ENCODE measurements at places on chromosomes 7 and 10.
A peak's percentile ranks its signal among the peaks of the same experiment; 100 is the strongest.

DNA sequence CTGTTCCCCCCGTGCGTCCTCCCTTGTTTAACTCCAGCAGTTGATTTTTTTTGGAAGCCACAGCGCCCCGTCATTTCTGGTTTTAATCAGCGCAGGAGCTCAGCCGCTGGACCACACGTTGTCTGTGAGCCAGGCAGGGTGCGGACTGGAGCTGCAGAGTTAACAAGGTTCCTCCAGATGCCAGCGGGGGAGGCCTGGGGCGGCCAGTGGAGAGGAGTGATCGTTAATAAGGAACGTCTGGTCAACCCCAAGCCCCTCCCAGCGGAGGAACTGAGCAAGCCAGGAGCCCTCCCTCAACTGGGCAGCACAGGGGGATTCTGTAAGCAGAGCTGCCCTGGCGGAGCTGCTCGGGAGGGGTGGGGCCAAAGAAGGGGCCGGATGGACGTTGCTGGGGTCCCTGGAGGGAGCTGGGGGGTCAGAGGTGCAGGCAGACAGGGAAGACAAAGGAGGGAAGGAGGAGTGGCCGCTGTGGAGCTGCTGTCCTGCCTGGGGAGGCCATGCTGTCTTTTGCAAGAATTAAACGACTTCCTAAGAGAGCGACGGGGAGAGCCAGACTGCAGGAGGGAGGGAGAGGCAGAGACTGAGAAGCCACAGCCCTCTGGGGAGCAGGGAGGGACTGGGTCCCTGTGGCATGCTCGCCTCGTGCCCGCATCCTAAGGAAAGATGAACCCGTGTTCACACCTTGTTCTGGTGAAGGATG lies 537.1 kb upstream of the FOXK1 start:
- peak; percentile 3 for DNase-seq

- DNase-seq: peak; percentile 41
Observed at GRCh38 chr7:26397796-26398426, 106.2 kb downstream of the SNX10 start.

GRCh38 chr10:78852466-78853240 lies 216.1 kb upstream of the ZMIZ1 start:
- no peak for DNase-seq

DNA sequence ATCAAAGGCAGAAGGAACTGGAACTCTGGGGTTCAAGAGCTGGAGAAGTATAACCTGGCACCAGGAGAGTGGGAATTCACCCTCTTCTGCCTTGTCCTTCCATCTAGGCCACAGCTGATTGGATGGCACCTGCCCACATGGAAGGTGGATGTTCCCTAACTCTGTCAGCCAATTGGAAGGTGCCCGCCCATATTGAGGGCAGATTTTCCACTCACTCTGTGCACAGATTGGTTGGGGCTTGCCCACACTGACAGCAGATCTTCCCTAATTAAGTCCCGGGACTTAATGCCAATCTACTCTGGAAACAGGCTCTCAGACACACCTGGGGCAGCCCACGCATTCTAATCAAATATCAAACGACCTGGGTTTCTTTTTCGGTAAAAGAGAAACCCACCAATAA lies 1142.3 kb upstream of the CELF2 start:
- no peak for DNase-seq

DNA sequence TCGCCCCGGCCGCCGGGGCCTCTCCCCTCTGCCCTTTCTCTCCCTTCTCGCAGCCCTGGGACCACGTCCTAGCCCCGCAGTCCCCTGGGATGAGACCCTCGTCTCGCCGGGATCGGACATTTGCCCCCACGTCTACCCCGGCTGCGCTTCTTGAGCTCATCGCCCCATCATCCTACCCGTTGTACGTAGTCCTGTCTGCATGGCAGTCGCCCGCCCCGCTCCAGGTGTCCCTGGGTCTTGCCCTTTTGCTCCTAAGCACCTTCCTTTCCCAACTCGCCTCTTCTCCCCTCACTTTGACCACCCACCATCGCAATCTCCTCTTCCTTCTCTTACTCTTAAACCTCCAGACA lies 582 bp downstream of the TPST1 start:
- DNase-seq: no peak

GRCh38 chr10:132301371-132302330 lies 6.1 kb downstream of the STK32C start:
- DNase-seq: no peak

- no peak for DNase-seq
Observed at GRCh38 chr7:73811760-73812168, 19.0 kb upstream of the CLDN4 start.

- DNase-seq: peak; percentile 25
Observed at GRCh38 chr7:79287981-79288380, 165.5 kb downstream of the MAGI2 start.

DNA sequence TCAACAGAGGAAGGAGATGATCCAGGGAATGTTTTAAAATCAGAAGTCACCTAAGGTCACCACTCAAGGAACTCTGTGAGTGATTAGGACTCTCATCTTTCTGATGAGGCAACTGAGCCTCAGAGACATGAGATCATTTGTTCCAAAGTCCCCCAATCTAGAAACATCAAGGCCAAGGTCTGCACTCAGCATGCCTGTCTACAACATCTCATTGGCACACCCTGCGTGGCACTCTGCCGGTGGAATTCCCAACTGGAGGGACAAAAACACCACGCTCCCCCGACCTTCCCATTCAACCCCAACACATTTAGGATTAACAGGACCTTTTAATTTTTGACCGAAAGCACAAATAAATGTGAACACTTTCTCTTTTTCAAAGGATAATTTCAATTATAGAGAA lies 31.4 kb downstream of the CPXM2 start:
- DNase-seq: no peak

- DNase-seq: no peak
Observed at GRCh38 chr10:128095753-128096469, 30.3 kb downstream of the MKI67 start.

GRCh38 chr10:93121311-93121710 lies 47.6 kb downstream of the CYP26A1 start:
- DNase-seq: no peak

- DNase-seq: no peak
Observed at GRCh38 chr10:29473406-29474100, 161.2 kb downstream of the SVIL start.

DNA sequence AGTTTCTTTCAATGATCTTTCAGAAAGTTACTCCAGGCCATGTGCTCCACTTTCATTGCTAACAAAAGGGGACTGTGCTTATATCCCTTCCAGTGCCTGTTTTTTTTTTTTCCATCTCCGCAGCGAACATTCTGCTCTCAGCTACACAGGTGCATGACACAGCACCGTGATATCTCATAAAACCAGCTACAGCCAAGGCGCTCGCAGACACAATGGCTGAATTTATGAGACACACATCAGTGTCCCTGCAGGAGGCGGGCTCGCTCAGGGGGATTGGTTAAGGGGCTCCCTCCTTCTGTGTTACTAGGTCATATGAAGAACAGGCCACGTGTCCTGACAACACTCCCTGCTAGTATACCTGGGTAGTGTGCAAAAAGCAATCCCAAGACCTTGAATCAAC lies 245.5 kb downstream of the SKAP2 start:
- no peak for DNase-seq

DNA sequence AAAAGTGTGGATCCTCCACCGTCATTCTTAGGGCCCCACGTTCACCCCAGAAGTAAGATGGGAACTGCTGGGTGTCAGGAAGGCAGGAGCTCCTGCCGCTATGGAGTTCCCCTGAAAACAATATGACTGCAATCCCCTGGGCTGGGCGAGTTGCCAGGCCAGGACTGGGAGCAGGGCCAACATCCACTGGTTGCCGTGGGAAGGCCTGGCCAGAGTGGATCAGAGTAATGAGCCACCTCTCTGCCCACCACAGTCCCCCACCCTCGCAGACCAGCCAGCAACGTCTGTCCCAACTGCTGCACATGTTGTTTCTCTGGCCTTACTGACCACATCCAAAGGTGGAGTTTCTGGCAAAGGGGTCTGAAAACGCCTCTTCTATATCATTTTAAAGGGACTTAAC lies 86.6 kb downstream of the STRA8 start:
- peak; percentile 24 for DNase-seq

- DNase-seq: no peak
Observed at GRCh38 chr10:107899075-107899474, 734.6 kb upstream of the SORCS1 start.

- peak; percentile 72 for DNase-seq
Observed at GRCh38 chr7:85232068-85232467, 45.2 kb upstream of the SEMA3D start.

DNA sequence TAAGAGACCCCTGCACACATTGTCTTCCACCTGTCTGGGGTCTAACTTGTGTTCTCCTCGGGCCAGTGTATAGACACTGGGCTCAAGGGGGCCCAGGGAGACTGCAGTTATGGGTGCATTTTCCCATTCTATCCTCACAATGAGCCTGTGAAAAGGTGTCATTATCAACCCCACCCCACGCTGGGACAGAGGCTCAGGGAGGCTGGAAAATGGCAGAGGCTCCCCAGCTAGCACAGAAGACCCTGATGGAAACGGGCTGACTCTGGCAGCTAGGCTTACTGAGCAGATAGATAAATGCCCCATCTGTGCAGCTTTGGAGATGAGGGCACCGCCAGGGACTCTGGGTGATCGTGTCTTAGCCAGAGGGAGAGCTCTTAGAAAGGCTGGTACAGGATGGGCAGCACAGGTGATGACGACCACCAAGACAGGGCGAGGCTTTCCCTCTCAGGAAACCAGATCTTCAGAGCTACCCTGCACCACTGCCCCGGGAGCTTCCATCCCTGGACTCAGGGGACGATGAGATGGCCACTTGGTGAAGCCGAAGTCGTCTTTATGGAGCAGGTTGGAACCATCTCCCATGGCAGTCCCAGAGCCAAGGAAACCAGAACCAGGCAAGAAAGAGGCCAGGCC lies 58.2 kb upstream of the CHST15 start:
- DNase-seq: no peak

GRCh38 chr10:103915796-103916195 lies 2.2 kb downstream of the STN1 start:
- DNase-seq: no peak

DNA sequence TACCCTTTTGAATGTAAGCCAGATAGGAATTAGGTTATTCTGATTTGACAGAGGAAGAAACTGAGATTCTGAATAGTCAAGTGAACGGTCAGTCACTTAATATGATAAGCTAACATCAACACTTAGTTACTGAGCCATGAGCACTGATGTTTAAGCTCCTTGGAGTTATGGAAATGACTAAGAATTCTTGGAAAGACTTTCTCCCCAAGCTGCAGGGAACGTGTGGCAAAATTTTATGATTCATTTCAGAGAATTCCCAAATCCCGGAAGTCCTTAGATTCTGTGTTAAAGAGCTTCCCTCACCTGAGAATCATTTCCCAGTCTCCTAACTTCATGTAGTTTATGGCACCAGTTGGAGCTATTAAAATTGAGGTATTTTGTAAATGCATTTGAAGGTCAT lies 330.9 kb downstream of the XPNPEP1 start:
- DNase-seq: no peak

GRCh38 chr10:71396711-71397295 lies at the start of gene CDH23:
TSS of gene CDH23 (plus strand) at chr10:71396920. CDS start at chr10:71439832, 42,912 bp downstream.
- no peak for DNase-seq
